ENCODE measurements at places on chromosomes 12 and 14.

DNA sequence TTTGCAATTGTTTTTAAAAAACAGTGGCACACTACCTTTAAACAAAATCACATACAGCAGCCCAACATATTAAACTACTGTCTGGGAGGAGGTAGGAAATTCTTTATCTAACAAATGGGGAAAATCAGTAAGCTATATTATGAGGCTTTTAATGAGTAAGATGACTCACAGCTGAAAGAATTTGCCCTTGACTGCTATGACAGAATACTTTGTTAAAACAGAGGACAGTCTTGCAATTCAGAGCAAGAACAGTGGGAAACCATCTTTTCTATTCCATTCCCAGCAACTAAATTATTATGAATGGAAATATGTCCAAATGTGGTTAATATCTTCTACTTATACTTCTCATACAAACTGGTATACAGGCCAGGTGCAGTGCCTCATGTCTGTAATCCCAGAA lies 49.2 kb upstream of the SGPP1 start:
- peak; percentile 65 for DNase-seq

- DNase-seq: no peak
Measured at GRCh38 chr14:74960736-74961135, 5.3 kb upstream of the PGF start.

DNA sequence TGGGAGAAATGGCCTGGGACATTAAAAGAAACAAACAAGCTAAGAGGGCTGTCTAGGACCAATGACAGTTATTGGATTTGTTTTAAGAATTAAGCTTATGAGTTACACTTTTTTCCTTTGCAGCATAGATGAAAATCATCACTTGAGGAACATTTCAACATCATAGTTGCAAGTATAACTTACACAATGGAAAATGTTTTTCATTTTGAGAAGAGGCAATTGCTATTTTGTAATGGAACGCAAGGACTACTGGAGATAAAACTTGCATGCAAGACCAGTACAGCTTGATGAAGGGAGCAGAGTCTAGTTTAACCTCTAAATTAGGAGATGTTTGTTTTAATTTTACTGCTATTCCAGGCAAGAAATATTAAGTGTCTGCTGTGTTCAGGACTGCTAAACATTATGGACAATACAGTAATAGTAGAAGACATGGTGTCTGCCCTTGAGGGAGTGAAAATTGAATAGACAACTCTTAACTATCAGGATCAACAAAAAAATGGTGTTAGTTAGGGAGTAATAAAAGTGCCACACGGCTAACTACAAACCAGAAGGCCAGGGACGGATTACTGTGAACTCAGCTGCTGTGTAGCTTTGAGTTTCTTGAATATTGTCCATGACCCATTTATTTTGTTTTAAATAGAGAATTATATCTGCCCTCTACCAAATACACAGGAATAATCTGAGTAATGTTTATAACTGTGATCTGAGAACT lies 374.5 kb downstream of the RAD51B start:
- no peak for DNase-seq

- DNase-seq: no peak
Measured at GRCh38 chr14:92579244-92579936, 65.8 kb downstream of the RIN3 start.

- DNase-seq: no peak
Measured at GRCh38 chr14:90626550-90626949, 189.7 kb downstream of the TTC7B start.

- DNase-seq: no peak
Measured at GRCh38 chr12:2654741-2655140, 140.0 kb upstream of the FKBP4 start.

DNA sequence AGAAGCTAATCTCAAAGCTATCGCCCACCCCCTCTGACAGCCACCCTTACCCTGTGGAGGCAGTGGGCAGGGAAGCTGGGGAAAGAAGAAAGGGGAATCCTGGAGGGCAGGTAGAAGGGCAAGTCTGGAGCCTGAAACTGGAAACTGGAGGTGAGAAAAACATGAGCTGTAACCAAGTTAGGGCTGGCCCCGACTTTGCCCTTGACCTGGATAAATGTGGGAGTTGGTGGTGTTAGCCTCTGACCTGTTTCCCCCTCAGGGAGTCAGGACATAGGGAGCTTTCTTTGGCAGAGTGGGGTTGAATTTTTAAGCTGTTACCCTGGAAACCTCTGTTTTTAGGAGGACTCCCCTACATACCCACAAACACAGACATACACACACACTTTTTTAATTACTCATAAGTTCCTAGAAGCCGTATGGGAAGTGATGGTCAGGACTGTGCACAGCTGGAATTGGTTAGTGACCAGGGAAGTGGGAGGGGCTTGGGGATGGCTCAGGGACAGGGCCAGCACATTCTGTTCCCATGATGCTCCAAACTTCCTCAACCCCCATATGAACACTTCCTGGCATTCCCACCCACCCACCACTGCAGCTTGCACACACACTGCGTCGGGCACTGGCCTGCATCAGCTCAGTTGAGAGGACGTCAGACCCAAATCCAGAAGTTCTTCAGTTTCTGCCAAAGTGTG lies 5.0 kb upstream of the MMP19 start:
- peak; percentile 95 for DNase-seq

DNA sequence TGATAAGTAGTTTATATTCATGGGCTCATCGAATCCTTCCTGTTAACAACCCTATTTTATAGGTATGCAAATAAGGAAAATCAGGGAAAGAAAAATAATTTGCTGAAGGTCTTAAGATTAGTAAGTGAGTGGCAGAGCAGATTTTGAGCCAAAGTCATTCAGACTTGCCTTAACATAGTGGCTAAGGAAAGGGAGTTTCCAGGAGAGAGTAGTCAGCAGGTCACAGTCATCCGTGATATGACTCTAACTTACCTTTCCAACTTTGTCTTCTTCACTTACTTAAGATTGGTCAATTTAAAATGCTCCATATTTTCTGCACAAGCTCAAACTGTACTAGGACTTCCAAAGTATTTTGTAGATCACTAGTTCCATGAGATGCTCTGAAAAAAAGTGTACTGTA lies 46.6 kb downstream of the AKAP6 start:
- DNase-seq: peak; percentile 81

- no peak for DNase-seq
Measured at GRCh38 chr12:13049816-13050215, 5.6 kb downstream of the FAM234B start.

- no peak for DNase-seq
Measured at GRCh38 chr14:97390096-97390724, 593.0 kb downstream of the VRK1 start.

- no peak for DNase-seq
Measured at GRCh38 chr12:90965204-90965603, 10.2 kb upstream of the CCER1 start.
